ENCODE measurements at places on chromosomes 2 and 18.

- no peak for DNase-seq
Measured at GRCh38 chr2:174024524-174025270, 59.5 kb upstream of the SP3 start.

GRCh38 chr2:38945911-38946310 is 56.2 kb downstream of the ARHGEF33 start:
- no peak for DNase-seq

DNA sequence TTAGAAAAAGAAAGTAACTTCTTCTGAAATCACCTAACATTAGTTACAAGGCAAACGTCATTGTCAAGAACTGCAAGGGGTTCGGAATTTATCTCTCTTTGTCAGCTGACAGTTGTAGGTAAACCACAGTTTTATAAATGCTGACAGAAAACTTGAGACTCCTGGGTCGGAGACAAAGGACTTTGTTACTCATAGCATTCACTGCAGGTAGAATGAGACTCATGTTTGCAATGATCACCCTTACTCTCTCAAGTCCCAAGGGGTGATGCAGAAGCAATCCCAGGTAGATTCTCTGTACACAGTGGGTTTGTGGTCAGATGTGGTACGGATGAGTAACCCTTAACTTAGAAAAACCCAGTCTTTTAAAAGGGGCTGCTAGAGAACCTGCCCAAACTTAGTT is 757.8 kb downstream of the TRIB2 start:
- no peak for DNase-seq

DNA sequence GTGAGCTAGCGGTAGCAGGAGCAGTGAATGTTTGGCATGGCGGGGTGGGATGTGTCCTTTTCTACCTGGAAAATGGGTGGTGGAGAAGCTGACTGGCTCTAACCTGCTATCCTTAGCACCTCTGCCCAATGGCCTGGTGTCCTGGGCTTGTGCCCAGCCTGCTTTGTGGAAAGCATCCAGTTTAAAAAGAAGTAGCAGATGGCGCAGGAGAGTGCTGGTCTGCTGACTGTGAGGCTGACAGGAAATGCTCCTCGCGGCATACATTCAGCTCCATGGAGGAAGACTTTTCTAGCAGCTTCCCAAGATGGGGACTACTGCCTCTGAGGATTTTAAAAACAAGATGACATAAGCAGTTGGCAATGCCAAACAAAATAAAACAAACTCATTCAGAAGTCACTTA is 56.2 kb upstream of the LYPD6B start:
- DNase-seq, result no peak

GRCh38 chr2:241560883-241561474 is 2.4 kb downstream of the BOK start:
- DNase-seq, result no peak

All from activated CD4-positive, alpha-beta T cell treated with anti-CD3 and anti-CD28 coated beads for 24 hours (primary cell).